ENCODE measurements at places on chromosomes 1 and 21.
A peak's percentile ranks its signal among the peaks of the same experiment; 100 is the strongest.

GRCh38 chr1:89804642-89805237, 16.1 kb upstream of the LRRC8D start:
- DNase-seq = peak; percentile 77

- no peak for DNase-seq
Observed at GRCh38 chr1:199639453-199639852, 388.1 kb upstream of the NR5A2 start.

GRCh38 chr1:109240158-109241152, 8.9 kb upstream of the CELSR2 start:
- no peak for DNase-seq

DNA sequence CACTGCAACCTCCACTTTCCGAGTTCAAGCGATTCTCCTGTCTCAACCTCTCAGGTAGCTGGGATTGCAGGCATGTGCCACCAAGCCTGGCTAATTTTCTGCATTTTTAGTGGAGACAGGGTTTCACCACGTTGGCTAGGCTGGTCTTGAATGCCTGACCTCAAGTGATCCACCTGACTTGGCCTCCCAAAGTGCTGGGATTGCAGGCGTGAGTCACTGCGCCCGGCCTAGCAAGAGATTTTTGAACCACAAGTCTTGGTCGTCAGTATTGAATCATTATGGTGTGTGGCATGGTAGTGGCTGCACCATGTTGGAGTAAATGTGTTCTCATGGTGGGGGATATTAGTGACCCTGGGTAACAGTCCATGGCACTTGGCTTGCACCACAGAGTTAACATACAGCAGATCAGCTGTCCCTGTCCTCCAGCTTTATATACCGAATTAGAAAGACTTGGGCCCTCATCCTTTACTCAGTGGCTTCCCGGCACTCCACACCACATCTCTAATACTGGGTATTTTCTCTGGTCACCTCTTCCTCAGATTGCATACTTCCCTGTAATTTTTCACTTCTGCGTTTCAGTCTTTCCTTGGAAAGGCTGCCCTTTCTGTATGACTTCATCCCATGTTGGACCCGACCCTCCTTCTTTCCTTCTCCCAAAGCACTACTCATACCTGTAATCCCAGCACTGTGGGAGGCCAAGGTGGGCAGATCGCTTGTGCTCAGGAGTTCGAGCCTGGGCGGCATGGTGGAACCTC, 25.1 kb downstream of the AK4 start:
- no peak for DNase-seq

- DNase-seq = no peak
Observed at GRCh38 chr21:44658913-44659595, 1.3 kb downstream of the KRTAP12-3 start.

GRCh38 chr1:220825819-220826551, 39.3 kb downstream of the MTARC1 start:
- DNase-seq = no peak

GRCh38 chr1:200707116-200707515, 31.6 kb upstream of the CAMSAP2 start:
- DNase-seq = no peak

GRCh38 chr1:114173680-114174079, 20.0 kb upstream of the SYT6 start:
- no peak for DNase-seq

- DNase-seq = no peak
Observed at GRCh38 chr1:34977210-34977471, 8.0 kb downstream of the TMEM35B start.

DNA sequence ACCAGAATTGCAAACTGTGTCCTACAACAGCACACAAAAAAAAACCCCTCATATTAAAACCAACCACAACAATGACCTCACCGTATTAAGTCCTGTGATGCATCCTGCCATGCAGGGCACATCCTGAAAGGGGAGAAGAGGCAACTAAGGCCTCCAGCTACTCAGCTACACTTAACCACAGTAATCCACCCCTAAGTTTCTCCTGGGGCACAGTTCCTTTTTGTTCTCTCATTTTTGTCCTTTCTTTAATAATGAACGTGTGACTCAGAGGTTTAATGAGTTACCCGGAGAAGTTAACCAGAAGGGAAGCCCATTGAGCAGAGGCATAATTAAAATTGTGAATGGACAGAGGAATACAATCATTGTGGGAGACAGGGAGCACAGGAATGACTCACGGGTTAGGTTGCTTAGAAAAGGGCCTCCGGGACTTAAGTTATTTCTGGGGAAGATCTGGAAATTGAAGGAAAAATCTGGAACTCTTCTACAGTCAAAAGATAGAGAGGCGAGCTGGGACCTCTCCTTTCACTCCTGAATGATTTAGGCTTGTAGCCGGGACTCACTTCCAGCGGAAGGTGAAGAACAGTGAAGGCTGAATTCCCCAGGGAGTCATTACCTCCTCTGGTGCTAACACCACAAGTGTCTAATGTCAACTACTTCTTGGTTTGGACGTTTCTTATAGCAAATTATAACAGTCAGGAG, 36.9 kb upstream of the HIVEP3 start:
- peak; percentile 37 for DNase-seq

DNA sequence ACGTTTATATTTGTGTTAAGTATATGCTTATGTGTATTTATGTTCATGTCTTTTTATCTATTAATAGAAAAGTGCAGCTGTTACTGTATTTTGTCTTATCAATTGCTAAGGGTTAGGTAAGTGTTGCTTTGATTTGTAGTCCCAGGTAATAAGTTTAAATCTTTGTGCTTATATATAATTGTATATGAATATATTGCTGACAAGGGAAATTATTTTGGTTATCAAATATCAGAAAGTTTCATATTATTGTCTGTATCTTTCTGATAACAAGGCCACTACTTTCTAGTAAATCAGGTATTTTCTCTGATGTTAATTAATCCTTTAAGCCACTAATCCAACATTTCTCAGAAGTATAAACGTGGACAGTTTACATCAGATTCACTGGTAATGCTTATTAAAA, 21.3 kb downstream of the GPR52 start:
- no peak for DNase-seq

- no peak for DNase-seq
Observed at GRCh38 chr1:156600733-156601121, 552 bp downstream of the GPATCH4 start.

GRCh38 chr21:25903607-25904006, 168.8 kb downstream of the GABPA start:
- DNase-seq = no peak

GRCh38 chr1:55815745-55816455, 600.7 kb upstream of the USP24 start:
- no peak for DNase-seq

GRCh38 chr1:206751891-206752290, 18.7 kb upstream of the IL19 start:
- no peak for DNase-seq

DNA sequence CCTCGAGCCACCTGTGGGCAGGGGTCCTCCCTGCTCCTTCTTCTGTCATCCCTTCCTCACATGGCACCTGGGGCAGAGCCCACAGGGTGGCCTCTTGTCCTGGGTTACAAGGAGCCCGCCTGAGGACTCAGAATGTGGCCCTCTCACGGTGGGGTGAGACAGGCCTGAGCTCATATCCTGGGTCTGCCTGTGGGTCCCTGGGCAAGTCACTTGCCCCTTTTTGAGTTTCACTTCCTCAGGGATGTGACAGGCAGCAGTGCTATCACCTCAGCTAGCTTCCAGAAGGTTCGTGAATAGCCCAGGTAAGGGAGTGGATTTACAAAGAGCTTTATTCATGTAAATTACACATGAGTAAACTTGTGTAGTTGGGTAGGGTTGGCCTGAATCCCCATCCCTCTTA, 33.5 kb downstream of the HTR6 start:
- DNase-seq = no peak

GRCh38 chr1:221796700-221797099, 54.8 kb upstream of the DUSP10 start:
- DNase-seq = no peak

DNA sequence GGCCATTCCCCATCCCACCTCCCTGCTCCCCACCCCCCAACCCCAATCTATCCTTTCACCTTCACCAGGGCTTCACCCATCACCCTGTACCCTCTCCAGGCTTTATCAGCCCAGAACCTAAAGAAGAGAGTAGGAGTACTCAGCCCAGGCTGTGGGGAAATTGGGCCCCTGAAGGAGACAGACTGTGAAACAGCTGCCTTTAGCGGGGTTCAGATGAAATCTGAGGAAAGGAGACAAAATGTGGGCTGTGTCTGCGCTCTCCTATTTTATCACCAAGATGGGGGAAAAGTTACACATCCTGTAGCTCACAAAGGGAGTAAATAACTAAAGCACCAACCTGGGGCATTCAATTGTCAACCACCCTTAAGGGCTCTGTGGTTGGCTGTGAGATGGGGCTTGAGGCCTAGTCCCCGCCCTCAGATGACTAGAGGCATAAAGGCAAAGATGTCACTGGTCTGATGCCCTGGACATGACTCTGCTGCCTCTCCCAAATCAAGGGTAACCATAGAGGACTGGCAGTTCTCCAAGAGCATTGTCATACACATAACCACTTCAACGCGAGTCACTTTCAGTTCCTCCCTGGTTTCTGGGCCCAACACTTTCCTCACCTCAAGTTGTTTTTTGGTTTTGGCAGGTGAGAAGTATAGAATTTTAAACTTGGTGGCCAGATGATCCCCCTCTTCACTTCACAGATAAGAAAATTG, 30.0 kb downstream of the SLC27A3 start:
- DNase-seq = peak; percentile 81

- no peak for DNase-seq
Observed at GRCh38 chr21:45094412-45094811, 20.0 kb downstream of the ADARB1 start.

GRCh38 chr1:154609398-154610380, 1.7 kb upstream of the ADAR start:
- DNase-seq = peak; percentile 56

GRCh38 chr1:108512239-108513043, 47.5 kb upstream of the EEIG2 start:
- DNase-seq = no peak

DNA sequence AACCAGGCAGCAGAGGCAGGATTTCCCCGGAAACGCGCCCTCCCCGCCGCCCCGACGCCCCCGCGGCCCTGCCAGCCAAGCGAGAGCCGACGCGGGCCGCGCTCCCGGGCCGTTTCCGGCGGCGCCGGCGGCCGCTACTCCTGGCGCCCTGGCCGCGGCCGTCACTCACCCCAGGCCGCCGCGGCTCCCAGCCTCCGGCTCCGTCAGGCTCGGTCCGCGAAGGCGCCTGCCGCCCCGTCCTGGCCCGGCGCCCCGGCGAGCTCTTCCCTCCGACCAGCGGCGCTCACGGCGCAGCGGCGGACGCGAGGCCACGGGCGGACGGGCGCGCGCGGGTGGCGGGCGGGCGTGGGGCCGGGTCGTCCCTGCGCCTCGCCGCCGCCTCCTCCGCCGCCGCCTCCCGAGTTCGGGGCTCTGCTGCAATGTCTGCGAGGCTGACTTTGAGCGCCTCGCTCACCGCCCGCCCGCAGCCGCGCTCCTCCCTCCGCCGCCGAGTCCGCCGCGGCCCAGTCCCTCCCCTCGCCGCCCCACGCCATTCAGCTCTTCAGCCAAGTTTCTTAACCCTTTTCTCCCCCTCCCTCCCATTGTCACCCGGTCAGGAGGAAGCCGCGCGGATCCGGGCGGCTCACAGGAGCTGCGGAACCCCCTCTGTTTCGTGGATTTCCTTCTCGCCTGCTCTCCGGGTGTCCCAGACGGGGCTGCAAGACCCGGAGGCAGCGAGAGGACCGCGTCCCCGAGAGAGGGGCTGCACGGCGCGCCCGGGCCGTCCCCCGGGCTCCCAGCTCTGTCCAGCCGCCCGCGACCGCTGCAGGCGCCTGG, at the start of gene NRIP1:
Gene NRIP1, minus strand, starts transcription at position 425 of the 816 bp plus-strand sequence. CDS start 96,808 bp downstream, outside the sequence.
- DNase-seq = peak; percentile 85

GRCh38 chr1:61387829-61388228, 305.5 kb downstream of the NFIA start:
- DNase-seq = no peak

DNA sequence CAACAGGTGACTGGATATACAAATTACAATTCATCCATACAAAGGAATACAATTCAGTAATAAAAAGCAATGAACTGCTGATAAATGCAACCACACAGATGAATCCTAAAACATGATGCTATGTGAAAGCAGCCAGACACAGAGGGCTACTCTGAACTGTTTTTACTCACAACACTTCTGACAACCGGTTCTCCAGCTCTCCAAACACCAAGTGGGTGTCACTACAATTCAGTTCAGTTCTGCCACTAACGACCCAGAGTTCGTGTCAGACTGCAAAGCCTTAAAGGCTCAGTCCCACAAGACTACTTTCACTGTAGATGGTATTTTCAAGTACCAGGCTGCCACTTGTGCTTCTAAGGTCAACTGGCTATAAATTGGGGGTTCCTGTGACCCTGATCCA, 119.4 kb downstream of the SLC16A1 start:
- DNase-seq = no peak

- no peak for DNase-seq
Observed at GRCh38 chr1:244234009-244234643, 183.0 kb downstream of the ZBTB18 start.

DNA sequence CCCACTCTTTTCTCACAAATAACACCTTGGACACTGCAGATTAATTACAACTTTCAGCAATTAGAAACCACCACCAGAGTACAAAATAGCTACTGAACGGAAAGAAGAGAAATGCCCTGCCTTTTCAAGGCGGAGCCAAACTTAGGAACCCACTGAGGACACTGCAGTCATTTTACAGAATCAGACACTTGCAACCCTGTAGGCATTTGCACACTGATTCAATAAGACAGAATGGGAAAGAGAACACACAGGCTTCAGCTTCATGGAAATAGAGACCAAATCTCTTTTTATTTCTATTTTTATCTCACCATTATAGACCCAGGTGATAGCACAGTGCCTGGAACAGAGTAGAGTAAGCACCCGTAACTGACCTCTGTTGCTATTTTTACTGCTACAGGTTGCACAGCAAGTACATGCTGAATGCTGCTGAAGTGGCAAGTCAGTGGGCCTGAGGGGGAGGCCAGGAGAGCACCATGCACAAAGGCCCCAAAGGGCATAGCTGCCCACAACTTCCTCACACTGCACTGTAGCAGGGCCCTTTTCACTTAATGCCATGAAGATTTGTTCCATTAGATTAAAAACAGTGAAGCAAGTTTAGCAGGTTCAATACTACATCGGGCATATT, 50.7 kb upstream of the EDARADD start:
- no peak for DNase-seq

DNA sequence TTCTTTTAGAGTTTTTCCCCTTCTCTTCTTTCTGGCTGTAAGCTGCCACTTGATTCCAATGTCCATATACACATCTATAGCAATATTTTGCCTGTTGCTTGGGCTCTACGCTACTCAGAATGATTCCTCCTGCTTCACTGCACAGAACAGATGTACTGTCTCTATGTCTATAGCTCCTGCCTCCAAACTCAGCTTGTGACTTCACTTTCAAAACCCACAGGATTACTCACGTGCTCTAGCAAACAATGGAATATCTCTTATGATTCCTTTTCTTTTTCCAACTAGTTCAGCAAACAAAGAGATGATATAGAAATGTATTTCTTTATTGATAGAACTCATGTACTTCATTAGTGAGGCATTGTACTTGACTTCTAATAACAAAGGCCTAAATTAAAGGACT, 80.5 kb upstream of the SOX13 start:
- no peak for DNase-seq

DNA sequence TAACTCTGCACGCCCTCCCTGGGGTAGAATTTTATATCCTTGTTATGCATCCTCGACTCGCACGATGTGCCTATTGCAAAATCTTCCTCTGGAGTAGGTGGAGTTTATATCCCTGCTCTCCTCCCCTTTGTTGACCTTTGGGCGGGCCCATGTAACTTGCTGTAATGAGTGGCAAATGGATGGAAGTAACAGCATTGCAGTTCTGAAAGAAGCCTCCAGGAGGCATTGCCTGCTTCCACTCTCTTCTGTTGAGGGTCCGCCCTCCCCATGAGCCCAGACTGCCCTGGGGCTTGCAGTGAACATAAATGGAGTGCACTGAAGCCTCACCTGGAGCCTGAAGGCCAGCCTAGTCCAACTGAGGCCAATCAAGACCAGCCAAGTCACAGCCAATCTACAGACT, 62.2 kb upstream of the GRIK3 start:
- no peak for DNase-seq

Data from activated naive CD8-positive, alpha-beta T cell treated with anti-CD3 and anti-CD28 coated beads for 36 hours (primary cell).